Lung (tissue), 17 donors: ENCODE measurements at places on chromosomes 4 and X.

GRCh38 chr4:17633600-17633999 lies 19.2 kb downstream of the MED28 start:
- DNase-seq = no peak

GRCh38 chr4:165874791-165875371 lies 1.8 kb downstream of the TLL1 start:
- DNase-seq = peak; percentile 45

- DNase-seq = no peak
Measured at GRCh38 chrX:107565015-107565414, 63.3 kb upstream of the PRPS1 start.

GRCh38 chr4:39435659-39436563 lies 22.8 kb downstream of the RPL9 start:
- DNase-seq = no peak

GRCh38 chr4:159344877-159345276 lies 242.0 kb downstream of the RAPGEF2 start:
- DNase-seq = no peak

GRCh38 chr4:42377497-42377896 lies 19.8 kb upstream of the SHISA3 start:
- DNase-seq = no peak

DNA sequence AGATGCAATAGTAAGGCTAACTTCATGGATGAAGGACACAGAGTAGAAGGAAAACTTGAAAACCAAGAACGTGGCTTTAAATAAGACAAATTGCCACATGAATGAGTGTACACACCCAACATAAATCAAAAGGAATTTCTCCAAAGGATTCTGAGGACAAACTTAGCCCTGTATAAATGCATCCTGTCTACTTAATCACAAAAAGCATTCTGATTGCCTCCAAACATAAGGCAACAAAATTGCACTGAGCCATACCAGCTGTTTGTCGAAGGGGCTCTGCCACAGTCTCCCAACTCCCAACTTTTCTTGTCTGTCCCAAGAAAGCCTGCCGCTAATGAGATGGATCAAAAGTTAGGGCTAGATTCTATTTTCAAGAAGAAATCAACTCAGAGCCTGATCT lies 194.3 kb downstream of the SOWAHB start:
- DNase-seq = peak; percentile 44

- DNase-seq = no peak
Measured at GRCh38 chr4:182254026-182254780, 11.0 kb downstream of the TENM3 start.

DNA sequence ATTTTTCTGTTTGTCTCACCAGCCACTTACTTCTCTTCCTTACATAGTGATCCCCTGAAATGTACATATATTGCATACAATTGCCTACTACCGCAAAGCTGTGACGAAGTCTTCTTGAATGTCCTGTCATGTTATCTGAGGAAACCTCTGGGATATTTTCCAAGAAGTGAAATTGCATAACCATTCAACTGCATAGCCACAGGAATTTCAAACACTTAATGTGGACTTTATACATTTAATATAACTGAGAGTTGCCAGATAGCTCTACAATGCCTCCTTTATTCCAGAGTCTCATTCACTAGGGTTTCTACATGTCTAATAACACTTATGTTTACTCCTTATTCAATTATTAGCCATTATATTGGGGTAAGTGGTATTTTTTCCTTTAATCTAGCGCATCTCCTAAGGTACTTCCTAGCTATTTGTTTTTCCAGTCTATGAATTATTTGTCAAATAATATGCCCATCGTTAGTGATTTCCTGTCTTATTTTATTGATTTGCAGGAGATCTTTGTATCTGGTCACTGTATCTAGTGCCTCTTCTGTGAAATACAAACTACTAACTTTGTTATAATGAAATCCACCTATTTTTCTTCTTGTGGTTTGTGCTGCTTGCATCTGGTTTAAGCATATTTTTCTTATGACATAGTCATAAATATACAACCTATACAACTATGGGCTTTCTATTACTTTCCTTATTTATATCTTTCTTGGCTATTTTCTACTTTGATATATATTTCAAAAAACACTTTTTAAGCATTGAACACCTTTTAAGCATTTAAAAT lies 69.2 kb upstream of the GRID2 start:
- DNase-seq = peak; percentile 15

DNA sequence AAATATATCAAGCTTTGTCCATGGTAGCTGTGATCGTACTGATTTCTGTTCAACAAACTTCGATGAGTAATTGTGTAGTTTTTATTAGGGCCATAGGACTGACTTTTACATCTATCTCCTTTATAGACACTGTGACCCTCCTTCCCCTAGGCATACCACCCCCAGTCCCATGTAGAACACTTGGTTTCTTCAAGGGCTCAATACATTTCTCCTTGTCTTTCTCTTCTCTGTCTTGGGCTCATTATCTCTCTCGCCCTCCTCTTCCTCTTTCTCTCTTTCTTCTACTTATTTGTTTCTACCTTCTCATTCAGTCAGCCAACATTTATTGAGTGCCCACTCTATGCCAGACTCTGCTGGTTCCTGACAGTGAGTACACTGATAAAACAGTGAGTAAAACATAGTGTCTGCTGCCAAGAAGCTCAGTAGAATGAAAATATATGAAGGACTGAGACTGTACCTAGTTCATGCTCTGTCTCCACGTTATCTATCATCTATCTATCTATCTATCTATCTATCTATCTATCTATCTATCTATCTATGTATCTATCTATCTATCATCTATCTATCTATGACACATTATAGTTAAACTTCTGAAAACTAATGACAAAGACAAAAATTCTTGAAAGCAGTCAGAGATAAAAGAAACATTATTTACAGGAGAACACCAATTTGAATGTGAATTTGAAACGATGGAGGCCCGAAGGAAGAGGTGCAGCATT lies 122.8 kb downstream of the RBMX2 start:
- DNase-seq = no peak

GRCh38 chr4:41635441-41635840 lies 97.5 kb downstream of the LIMCH1 start:
- DNase-seq = no peak

DNA sequence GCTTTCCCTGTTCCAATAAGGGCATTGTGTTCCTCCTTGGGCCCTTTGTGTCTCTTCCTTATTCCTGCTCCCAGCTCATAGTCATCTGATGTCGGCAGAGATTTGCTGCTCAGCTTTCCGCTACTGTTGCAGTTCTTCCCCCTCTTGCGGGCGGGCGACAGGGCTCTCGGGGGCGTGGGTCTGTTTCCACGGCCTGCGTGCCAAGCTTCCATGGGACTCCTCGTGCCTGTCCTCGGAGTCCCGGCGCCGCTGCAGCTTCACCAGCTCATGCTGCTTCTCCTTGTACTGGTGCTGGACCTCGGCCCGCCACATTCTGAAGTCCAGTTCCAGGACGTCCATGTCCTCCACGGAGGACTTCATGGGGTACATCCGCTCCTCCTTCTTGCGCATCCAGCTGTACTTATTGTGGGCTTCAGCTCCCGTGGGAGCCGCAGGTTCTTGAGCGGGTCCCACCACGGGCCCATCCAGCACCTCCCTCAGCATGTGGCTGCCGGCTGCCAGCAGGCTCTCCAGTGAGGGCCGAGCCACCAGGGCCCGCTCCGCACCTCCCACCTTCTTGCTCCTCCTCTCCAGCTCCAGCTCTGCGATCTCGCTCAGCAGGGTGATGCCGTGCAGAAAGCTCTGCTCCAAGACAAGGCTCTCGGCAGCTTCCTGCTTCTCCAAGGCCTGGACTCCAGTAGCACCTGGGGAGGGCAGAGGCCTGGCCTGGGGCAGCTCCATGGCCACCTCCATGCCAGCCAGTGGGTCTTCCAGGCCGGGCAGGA lies 74.1 kb upstream of the UCP1 start:
- DNase-seq = no peak

DNA sequence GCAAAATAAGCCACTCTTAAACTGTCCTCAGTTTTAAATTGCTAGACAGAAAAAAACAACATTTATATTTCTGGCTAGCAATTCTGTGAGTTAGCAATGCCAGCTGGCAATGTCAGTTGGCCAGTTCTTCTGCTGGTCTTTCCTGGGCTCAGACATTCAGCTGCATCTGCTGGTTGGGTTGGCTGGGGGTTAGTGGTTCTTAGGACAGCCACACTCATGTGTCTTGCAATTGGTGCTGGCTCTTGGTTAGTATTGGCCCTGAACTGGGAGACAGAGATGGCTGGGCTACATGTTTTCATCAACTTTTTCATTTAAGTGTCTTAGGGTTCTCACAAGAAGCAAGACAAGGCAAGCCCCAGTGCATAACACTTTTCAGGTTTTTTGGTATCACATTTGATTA lies 48.0 kb upstream of the PDLIM5 start:
- no peak for DNase-seq

- peak; percentile 53 for DNase-seq
Measured at GRCh38 chr4:121951521-121952110, at the start of gene TRPC3. TSS of gene TRPC3 (minus strand) at chr4:121952060. CDS start at chr4:121951680, 380 bp downstream.

- no peak for DNase-seq
Measured at GRCh38 chr4:82394896-82395295, 21.1 kb upstream of the HNRNPD start.

DNA sequence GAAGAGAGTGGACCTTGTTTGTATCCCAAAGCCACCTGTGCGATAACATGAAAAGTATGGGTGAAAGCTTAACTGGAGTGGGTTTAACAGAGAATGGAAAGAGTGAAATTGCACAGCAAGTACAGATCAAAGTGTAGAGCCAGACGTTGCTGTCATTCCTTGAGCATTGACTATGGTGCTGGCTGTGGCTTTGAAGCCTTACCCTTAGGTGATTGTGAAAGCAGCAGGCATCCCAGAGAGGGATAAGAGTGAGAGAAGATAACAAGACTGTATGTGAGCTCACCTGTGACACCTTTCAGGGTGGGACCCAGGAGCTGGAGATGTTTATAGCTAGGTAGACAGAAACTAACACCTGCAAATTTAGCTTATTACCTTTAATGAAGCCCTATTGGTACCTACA lies 77.6 kb downstream of the CFAP299 start:
- no peak for DNase-seq

- DNase-seq = no peak
Measured at GRCh38 chr4:87555773-87556619, 26.8 kb upstream of the SPARCL1 start.

GRCh38 chrX:21960569-21961541 lies 20.3 kb downstream of the SMS start:
- no peak for DNase-seq

- no peak for DNase-seq
Measured at GRCh38 chrX:153646620-153647373, at the start of gene DUSP9. TSS of gene DUSP9 (plus strand) at chrX:153647203. CDS start at chrX:153647954, 751 bp downstream.

- no peak for DNase-seq
Measured at GRCh38 chr4:6694177-6694901, 661 bp downstream of the S100P start.

DNA sequence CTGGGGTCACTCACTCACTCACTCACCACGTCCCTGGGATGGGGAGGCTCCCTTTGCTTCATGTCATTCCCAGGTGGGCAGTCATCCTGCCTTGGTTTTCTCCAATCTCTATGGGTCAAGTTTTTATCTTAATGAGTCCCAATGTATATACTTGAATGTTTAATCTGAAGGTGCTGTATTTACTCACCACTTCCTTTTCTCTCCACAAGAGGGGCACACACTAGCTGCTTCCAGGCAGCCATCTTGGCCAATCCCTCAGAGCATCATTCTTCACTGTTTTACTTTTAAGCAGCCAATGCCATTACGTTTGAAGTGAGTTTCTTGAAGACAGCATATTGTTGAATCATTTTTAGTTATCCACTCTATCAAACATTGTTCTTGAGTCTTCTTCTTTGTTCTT lies 153.4 kb upstream of the ARSJ start:
- DNase-seq = no peak

GRCh38 chr4:108303488-108304177 lies 134.9 kb upstream of the LEF1 start:
- DNase-seq = no peak

- no peak for DNase-seq
Measured at GRCh38 chrX:74498924-74499323, 77.6 kb downstream of the SLC16A2 start.

DNA sequence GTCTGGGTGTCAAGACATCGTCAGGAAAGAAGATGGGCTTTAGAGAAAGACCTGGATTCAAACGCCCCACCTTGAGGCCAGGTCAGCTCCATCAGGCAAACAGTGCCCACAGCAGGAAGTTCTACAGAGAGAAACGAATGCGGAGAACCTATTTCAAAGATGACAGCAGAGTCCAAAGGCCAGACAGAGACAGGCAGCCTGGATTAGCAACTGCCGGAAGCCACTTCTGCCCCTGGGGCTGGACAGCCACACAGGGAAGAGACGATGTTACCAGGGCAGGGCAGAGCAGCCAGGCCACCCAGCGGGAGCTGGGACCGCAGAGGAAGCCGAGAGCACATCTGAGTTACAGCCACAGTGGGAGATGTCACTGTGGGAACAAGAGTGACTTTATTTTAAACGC lies 1.2 kb downstream of the C4orf50 start:
- no peak for DNase-seq

- peak; percentile 48 for DNase-seq
Measured at GRCh38 chr4:53128231-53128630, 237.6 kb downstream of the SCFD2 start.

DNA sequence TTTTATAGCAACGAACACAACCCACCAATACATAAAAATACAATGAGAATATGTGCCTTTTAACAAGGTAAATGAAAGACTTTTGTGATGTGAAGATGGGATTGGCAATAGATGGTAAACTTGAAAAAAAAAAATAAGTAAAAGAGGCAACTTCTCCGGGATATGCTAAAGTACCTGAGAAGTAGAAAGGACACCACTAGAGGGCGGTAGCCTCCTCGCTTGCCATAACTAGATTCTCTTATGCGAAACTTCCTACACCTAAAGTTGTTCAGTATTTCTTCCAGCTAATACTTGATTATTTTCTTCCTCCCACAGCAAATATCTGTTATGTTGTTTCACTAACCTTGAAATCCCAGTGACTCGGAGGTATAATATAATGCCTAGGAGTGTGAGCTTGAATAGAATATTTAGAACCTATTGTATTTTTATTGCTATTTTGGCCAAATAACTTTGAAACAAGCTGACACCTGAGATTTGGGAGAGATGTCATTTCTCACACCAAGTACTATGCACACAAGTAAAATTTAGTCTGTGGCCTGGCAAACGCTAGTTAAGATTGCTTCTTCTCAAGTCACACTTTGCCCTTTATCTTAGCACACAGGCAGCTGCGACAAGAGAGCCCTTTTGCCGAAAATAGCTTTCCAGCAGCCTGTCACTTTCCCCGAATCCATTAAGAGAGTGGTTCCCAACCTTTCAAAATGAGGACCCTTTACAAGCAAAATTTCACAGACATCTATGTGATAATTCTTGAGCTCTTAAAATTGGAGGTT lies 44.9 kb upstream of the PDLIM5 start:
- DNase-seq = peak; percentile 70

- DNase-seq = no peak
Measured at GRCh38 chr4:118772767-118773428, 63.0 kb downstream of the SEC24D start.

DNA sequence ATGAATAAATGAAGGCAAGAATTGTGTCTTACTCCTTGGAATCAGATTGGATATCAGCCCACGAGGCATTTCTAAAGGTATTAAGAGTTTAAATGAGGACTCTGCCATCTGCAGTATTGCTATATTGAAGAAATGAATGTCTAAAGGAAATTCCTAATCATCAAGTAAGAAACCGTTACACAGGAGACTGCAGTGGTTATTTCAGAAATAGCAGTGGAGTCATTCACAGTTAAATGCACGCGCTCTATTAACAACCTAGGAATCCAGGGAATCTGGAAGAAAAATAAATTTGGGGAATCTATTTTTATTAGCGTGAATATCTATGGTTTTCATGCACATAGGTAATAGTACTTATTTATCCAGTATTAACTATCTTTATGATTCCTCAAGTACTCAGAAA lies 334.2 kb downstream of the TENM3 start:
- no peak for DNase-seq

GRCh38 chrX:49059201-49059600 lies 402 bp downstream of the CCDC120 start:
- DNase-seq = no peak
